Memory B cell (primary cell): ENCODE measurements at places on chromosomes 6 and 20.
A peak's percentile ranks its signal among the peaks of the same experiment; 100 is the strongest.

- DNase-seq: peak; percentile 62
Measured at GRCh38 chr6:26233649-26234420, 131.2 kb upstream of the BTN3A2 start.

GRCh38 chr6:113350461-113350860, 506.7 kb upstream of the MARCKS start:
- DNase-seq: no peak

DNA sequence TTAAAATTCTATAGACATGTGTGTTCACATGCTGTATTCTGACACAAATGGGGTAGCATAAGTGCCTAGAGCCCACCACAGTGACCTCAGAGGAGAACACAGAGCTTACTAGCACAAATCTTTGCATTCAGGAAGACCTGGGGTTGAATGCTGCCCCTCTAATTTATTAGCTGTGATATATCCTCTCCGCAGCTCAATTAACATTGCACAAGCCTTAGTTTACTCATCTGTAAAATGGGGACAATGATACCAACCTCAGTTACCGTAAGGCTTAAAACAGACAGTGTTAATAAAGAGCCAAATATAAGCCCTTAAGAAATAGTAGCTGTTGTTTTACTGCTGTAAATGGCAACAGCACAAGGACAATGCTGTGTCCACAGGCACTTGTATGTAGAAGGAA, 36.2 kb upstream of the IL17A start:
- DNase-seq: no peak

- DNase-seq: no peak
Measured at GRCh38 chr6:11213422-11214021, 18.9 kb downstream of the NEDD9 start.

DNA sequence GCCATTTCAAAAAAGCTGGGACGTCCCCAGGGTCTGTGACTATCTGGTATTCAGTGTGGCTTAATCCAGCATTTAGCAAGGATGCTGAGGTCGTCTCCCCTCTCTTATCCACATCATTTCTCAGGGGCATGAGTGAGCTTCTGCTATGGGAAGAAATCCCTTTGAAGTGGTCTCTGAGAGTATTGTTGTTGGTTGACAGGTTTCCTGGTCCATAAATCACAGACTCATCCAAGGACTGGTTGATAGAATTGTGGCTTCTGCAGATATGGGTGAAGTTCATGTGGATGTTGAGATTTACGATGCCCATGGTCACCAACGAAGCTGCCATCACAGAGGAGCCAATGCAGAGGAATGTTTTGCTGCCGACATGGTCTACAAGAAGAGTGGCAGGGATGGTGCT, 24.0 kb downstream of the SLC2A12 start:
- no peak for DNase-seq

DNA sequence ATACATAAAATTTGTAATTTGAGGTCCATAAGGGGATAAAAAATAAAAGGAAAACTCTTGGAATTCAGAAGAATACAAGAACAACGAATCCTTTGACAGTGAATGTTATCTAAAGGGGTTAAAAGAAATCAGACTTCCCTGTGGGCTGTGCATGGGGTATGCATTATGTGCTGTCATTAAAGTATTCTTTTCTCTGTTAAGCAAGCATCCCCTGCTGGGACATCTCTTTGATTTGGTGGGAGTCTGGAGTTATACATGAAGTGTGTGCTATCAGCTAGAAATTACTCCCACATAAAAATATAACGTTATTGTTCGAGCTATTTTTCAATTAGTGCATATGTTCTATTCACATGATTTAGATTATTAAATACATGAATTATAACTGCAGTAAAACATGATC, 195.2 kb downstream of the CENPW start:
- DNase-seq: no peak

DNA sequence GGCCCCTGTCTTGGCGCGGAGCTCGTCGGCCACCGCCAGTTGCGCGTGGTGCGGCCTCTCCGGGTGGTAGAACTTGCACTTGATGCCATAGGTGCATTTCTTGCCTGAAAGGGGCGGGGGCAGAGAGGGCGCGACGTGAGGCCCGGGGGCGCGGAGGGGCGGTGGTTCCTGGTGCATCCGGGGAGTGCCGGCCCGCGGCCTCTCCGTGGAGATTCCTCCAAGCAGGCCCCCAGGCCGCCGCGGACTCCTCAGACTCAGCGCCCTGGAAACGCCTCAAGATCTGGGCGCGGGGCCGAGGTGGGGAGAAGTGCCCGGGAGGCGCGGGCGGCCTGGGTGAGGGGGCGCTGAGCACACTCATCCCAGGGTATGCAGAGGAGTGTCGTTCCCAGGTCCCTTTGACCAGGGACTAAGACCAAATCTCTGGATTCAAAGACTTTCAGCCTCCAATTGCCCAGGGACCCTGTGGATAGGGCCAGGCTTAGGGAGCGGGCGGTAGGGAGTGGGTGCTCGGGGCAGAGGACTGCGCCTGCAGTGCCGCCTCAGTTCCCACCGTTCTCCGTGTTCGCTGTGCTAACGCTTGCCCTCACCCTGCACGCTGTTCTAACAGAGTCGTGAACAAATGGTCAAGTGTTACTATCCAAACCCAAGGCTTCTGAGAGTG, 33.3 kb downstream of the ZC3H12D start:
- no peak for DNase-seq

DNA sequence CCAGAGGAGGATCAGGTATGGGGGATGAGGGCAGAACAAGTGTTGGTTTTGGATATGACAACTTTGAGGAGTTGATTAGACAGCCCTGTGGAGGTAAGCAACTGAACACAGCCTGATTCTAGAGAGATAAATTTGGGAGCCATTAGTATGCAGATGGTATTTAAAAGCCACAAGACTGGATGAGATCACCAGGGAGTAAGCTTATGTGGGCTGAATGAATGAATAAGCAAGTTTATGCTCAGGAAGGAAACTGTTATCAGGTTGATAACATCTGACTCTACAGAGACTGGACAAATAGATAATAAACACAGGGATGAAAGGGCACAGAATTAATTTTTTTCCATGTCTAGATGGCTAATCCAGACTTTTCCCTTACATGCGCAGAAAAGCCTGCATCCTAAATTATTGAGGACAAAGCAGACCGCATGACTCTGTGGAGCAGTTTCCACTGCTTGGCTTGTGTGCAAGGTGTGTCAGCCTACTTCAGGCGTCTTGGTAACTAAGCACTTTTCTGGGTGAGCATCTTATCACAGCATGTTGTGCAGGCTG, 150.6 kb downstream of the GJA10 start:
- DNase-seq: no peak

DNA sequence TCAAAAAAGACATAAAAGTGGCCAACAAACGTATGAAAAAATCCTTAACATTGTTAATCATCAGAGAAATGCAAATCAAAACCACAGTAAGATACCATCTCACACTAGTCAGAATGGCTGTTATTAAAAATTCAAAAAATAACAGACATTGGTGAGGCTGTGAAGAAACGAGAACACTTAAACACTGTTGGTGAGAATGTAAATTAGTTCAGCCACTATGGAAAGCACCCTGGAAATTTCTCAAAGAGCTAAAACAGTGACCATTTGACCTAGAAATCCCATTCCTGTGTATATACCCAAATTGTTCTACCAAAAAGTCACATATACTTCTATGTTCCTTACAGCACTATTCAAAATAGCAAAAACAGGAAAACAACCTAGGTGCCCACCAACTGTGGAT, 24.9 kb upstream of the NT5E start:
- DNase-seq: no peak

DNA sequence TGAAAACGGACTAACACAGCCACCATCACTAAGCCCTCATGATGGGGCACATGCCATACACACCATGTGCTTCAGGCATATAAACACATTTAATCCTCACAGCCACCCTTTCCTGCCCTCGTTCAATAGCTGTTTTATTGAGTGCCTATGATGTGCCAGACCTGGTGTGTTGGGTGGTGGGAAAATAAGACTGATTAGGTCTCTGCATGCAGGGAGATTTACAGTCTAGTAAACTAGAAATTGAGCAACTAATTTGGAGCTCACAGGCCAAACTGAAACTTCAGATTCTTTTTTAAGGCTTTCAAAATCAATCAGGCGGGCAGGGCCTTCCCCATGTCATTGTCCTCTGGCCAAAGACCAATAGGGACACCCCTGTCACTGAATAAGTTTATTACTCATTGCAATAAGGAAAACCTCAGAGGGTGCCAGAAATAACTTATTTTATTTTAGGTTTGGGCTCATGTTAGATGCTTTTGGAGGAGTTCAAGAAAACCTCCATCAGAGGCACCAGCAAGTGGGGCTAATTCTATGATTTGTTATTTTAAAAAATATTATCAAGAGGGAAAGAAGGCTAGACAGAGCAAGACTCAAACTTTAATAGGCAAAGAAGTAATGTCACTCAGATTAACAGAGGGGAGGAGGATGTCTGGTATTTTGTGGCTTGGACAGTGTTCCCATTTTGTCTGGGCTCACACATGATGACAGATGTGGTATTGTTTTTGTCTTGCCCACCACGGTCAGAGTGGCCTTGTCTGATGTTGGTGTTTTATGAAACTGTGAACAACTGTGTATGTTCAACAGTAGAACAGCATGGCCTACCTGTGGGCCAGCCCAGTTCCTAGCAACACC, 12.0 kb downstream of the ZFP64 start:
- DNase-seq: no peak

DNA sequence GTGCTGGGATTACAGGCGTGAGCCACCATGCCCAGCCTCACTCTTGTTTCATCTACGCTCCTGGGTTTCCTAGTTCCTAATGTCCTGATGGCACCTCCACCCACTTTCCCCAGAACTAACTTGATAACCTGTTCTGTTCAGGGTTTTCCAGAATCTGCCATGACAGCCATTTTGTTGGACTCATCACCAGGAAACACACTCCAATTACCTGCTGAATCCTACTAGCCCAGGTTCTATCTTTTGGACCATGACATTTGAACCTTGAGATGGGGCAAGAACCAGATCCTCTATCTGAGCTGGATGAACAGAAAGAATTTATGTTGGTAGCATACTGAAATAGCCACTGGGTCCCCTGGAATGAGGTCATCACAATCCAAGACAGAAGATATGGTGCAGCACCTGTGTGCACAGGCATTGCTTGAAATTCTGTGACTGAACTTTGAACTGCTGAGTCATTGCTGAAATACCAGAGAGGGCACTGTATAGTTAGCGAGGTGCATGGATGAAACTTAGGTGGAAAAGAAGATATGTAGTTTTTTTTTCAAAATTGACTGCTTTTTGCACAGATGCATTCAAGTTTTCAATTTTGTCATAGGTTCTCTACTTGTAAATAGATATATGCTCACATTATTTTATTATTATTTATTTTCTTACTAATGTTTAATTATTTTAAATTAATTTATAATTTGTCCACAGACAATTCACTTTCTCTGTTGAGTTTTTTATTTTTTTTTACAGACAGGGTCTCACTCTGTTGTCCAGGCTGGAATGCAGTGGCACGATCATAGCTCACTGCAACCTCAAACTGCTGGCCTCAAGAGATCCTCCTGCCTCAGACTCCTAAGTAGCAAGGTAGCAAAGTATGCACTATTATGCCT, 42.8 kb upstream of the TASP1 start:
- DNase-seq: no peak

- DNase-seq: no peak
Measured at GRCh38 chr20:43831481-43832065, 83.1 kb upstream of the TOX2 start.

GRCh38 chr6:38678178-38678760, 24.7 kb downstream of the GLO1 start:
- no peak for DNase-seq

GRCh38 chr6:64459411-64459944, 823.9 kb downstream of the PHF3 start:
- DNase-seq: no peak
